ENCODE measurements at places on chromosomes 2 and 18.

GRCh38 chr2:50135821-50136220 is 896.1 kb downstream of the NRXN1 start:
- DNase-seq, result no peak

DNA sequence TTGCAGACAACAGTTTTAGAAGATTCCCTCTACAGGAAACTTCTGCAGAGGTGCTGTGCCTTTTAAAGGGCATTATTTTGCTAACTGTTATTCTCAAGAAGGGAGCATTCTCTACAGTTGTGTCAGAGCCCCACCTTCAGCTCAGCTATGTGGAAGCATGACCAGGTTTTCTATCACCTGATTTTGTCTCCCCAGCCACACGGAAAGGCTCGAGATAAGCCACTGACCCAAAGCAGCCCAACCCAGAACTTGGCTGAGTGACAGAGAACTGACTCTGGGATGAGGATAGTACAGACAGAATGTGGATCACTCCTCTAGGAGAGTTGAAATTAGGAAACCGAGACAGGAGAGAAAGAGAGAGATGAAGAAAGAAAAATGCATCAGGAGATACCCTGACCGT is 10.7 kb downstream of the COL4A4 start:
- no peak for DNase-seq

- DNase-seq, result no peak
Observed at GRCh38 chr2:241189093-241189855, 797 bp downstream of the ANO7 start.

DNA sequence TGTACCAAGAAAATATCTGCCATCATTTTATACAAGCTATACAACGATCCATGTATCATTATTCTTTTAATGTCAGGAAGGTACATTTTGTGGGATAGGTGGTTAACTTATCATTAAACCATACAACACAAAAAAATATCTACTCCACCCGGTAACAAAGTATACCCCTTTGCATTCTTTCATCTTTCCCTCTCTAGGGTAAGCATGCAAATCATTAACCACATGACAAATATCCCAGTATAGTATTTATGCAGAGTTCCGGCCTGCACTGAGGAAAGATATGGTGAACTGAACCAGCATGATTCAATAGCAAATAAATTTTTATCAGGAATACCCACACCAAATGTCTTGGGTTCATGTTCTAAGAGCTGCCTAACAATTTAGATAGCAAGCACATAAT is 22.5 kb upstream of the SULT1C2 start:
- no peak for DNase-seq

GRCh38 chr2:148451046-148451445 is 193.5 kb upstream of the EPC2 start:
- no peak for DNase-seq

DNA sequence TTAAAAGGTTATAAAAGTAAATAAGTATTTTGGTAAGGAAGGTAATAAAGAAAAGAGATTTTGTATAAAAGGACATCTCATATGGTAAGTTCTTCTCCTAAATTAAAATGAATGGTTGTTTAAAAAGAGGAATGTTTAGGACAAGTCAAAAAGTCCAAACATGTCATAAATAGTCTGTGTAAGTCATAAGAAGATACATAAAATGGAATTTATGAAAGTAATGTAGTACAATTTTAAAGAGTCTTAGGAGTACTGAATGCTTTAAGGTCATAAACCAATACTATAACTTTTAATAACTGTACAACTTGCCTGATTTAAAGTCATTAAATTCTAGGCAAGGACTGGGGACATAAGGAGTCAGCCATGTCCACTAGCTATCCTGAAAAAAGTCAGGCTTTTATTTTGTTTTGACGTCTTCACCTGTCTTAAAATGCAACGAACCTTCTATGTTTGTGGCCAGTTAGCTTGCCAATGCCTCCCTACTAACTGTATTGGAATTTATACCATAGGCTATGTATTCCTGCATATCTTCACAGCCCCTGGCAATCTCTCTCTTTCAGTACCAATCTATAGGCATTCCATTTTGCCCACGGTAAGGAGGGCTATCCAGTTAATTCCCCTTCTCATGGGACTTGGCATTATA is 312.3 kb upstream of the LRRTM4 start:
- DNase-seq, result peak; percentile 16

GRCh38 chr2:27664622-27665363 is 1.1 kb downstream of the SLC4A1AP start:
- no peak for DNase-seq

DNA sequence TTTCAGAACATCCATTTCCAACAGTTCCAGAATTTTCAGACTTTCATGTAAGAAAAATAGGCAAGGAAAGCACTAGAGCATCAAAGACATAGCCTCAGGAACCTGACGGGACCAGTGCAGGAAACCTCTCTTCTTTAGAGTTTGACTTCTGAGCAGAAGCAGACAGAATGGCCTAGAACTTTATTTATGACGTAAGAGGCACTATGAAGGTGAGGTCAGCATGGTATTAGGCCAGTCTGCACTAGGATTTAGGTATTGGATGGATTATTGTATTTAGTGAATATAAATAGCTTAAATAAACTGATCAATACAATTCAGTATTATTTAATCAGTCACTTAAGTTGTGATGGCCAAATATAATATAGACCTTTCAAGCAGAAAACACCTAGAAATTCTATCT is 117.6 kb downstream of the CYRIA start:
- no peak for DNase-seq

DNA sequence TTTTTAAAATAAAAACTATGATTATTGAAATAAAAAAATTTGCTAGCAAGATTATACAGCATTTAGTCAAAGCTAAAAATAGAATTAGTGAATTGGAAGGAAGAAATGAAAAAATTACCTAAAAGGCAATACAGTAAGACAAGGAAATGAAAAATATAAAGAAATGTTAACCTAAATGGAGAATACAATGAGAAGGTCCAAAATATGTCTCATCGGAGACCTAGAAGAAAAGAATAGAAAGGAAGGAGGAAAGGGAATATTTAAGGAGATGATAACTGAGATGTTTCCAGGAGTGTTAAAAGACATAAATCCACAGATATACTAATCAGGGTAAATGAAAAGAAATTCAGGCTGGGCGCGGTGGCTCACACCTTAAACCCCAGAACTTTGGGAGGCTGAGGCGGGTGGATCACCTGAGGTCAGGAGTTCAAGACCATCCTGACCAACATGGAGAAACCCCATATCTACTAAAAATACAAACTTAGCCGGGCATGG is 78.9 kb downstream of the AFF3 start:
- no peak for DNase-seq

DNA sequence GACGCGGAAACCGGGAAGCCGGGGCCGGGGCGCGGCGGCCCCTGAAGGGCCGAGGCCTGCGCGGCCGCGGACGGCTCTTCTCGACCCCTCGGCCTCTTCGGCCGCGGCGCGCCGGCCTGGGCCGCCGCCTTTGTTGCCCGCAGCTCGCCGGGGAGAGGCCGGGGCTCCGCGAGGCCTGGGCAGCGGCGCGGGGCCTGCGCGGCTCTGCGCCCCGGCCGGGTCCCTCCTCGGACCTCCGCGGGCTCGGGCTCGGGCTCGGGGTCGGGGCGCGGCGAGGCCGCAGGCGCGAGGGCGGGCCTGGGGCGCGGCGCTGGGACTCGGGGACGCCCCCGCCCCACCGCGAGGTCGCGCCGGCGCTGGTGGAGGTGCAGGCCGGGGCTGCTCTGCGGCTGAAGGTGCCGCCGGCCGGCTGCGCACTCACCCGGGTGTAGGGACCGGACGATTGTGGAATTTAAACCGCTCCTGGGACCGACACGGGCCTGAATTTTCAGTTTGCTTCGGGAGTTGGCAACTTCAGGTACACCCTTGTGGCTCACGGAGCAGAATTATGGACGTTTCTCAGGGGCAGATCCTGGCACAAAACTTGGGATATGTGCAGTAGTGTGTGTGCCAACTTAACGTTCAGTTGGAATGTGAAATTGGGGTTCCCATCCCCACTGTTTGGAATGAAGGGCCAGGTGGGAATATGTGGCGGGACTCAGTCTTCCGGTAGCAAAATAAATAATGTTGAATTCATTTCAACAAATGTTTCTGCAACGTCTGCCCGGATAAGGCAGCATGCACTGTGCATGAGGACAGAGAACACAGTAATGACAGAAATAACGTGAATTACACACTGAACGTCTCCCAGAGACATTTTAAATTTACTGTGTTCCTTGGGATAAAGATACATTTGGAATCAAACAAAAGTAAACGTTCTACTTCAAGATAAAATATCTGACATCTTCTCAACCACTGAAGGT is 787 bp downstream of the SOCS6 start:
- DNase-seq, result no peak

DNA sequence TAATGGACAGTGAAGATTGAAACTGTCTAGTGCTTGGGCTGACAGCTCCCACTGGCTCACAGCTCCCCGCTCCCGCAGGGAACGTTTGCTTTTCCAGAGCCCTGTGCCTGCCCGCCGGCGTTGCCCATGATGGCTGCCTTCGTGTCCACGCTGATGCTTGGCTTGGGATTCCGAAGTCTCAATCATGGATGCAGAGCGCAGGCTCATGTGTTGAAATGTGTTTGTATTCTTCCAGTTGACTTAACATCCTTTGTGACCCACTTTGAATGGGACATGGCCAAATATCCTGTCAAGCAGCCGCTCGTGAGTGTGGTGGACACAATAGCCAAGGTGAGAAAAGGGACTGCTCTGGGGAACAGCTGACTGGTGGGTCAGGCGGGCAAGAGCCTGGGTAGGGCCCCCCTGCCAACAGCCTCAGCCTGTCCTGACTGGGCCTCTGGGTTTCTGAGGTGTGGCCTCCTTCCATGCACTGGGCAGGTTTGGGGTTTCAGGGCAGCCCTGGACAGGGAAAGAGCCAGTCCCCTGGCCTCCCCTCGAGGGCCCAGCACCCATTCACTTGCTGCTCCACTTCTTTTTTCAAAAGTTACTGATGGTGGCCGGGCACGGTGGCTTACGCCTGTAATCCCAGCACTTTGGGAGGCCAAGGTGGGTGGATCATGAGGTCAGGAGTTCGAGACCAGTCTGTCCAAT is 42.8 kb downstream of the ATP6V1C2 start:
- no peak for DNase-seq

GRCh38 chr2:23588508-23589201 is 203.7 kb downstream of the KLHL29 start:
- DNase-seq, result no peak

GRCh38 chr2:121362226-121362625 is 77.2 kb upstream of the TFCP2L1 start:
- no peak for DNase-seq

- no peak for DNase-seq
Observed at GRCh38 chr18:26071725-26072124, 18.7 kb downstream of the SS18 start.

DNA sequence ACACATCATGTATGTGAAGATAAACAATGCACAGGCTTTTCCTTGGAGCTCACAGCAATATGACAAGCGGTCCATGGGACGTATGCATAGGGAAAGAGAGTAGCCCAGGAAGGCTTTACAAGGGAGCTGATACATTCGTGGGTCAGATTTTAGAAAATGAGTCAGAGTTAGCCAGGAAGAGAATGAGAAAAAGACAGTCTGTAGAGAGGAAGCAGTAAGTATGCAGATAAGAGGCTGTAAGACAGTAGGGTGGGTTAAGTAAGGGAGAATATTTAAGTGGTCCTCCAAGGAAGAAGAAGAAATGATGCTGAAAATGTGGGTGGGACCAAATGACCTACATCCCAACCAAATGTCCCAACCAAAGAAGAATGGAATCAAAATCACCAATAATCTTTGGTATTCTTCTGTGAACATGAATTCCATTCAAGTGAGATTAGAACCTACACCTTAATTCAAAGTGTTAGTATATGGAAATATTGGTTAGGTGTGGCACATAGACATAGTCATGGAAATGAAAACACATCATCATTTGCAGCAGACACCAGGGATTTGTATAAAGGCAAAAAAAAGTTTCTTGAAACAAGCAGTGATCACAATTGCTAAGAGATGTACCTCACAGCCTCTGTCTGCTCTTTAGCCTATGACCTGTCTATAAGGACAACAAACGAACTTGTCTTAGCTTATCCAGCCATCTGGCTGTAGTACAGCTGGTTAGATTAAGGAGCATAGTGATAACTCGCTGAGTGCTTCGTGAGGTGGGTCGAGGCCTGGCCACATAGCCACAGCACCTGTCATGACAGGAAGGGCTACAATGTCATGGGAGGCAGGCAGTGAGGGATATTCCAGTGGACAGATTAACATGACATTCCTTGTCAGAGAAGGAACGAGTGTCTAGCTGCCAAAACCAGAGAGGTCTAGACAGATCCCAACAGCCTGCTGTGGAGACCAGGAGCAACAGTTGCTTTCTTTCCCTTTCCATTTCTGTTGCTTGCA is 133.6 kb downstream of the ALK start:
- no peak for DNase-seq

- DNase-seq, result no peak
Observed at GRCh38 chr2:41040782-41041520, 589.1 kb upstream of the SLC8A1 start.
